ENCODE measurements at places on chromosomes 11 and 22. TPM values are rescaled to one million over a fixed set of nuclear protein-coding genes. Genes with fewer than 3 reads are reported as not detected.

- DNase-seq = peak; percentile 90
These were observed 11.8 kb upstream of the MIEF1 start for GRCh38 chr22:39490135-39490798.

GRCh38 chr22:30169002-30169401 lies 77.6 kb downstream of the LIF start:
- no peak for DNase-seq

DNA sequence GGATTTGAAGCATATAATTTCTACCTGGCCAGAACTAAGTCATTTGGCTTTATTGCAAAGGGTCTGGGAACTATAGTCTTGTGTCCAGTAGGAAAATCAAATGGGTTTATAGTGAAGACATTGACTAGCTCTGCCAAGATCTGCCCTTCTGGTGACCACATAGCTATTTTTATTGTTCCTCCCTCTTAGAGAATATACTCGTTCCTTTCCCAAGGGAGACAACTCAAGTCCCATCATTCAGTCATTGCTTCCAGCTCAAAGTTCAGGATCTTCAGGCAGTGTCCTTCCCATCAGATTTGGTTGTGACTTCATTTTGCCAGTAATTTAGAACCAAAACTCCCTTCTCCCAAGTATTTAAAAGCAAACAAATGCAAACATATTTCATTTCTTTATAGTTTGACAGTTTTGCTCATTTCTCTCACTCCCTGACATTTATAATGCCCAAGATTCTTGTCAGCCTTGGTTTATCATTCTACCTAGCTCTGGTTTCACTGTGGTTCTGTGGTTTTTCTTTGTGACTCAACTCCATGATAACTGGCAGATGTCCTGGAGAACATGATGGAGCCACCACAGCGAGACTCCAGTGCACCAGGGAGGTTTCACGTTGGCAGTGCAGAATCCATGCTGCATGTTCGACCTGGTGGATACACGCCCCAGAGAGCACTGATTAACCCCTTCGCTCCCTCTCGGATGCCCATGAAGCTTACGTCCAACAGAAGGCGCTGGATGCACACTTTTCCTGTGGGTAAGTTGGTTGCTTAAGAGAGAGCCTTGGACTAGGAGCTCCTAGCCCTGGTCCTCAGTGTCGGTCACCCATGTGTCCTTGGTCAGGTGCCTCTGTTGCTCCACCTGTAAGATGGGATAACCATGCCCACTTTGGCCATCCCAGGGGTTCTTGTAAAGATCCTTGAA lies 64.9 kb downstream of the DEPDC5 start:
- no peak for DNase-seq

GRCh38 chr11:110141812-110142211 lies 48.6 kb downstream of the ZC3H12C start:
- DNase-seq = no peak

The MOGAT2 gene
- 1.2 TPM for total RNA-seq

DNA sequence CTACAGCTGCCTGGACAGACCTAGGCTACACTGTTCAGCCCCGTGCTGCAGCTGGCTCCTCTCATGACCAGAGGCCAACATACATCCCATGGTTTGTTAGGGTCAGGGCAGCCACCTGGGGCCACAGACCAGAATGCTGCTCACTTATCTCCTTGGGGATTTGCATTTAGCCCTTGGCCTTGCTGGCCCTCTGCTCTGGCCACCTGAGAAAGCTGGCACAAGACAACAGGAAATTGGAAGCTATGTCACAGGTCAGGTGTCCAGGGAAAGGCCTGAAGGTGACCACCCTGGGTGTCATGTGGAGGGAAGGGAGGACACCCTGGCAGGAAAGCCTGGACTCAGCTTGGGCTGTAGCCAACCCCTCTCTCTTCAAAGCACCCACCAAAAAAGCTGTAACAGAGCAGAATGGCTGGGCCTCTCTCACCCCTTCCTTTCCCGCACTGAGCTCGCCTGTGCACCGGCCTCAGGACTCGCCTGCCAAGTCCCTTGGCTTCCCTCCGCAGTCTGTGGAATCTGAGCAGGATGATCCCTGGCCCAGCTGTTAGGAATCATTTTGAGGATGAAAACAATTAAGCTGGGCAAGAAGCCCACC lies 86.3 kb downstream of the SNX19 start:
- DNase-seq = peak; percentile 83

GRCh38 chr11:100619484-100619883 lies 67.6 kb upstream of the ARHGAP42 start:
- no peak for DNase-seq

All from stomach (tissue), 19 donors.